ENCODE measurements at places on chromosomes 13 and 19.

DNA sequence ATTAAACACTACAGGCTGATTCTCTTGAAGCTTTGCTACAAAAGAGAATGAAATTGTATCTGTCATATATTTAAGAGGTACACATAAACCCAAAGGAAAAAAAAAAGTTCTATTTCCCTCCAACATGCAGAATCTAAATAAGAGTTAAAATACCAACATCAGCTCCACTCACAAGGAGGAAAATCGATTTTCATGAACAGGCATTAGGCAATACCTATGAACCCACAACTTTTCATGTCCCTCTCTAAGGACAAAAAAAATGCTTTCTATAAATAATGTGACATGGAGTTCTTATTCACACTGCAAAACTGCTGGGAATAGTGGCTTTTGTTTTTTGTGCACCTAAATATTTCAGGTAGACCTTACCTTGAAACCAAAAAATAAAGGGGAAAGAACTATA is 192.5 kb downstream of the KLF12 start:
- DNase-seq = no peak

DNA sequence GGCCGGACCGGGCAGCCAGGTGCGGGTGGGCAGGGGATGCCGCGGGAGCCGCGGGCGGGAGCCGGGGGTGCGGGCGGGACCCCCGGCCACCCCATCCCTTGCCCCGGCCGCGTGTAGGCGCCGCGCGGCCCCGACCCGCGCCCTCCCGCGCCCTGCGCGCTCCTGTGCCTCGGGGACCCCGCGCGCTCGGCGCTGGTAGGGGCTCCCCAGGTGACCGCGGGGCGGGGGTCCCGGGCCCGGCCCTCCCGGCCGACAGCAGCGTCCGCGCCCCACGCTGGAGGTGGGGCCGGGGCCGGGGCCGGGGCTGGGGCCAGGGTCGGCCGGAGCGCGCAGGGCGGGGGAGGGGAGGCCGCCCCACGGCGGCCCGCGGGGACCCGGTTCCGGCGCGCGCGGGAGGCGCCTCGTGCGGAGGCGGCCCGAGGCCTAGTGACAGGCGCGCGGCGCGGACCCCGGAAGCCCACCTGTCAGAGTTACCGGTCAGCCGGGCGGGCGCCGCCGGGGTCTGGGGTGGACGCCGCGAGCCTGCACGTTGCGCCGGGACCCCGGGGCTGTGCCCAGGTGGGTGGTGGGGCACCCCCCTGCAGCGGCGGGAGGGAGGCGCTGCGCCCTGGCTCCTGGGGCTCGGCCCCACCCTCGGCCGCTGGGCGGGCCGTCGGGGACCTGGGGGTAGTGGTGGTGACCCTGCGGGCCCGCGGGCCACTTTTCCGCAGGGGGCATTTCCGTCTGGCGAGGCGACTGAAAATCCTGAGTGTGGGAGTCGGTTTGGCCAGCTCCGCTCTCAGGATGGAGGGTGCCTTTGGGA is 518 bp downstream of the TFDP1 start:
- no peak for DNase-seq

DNA sequence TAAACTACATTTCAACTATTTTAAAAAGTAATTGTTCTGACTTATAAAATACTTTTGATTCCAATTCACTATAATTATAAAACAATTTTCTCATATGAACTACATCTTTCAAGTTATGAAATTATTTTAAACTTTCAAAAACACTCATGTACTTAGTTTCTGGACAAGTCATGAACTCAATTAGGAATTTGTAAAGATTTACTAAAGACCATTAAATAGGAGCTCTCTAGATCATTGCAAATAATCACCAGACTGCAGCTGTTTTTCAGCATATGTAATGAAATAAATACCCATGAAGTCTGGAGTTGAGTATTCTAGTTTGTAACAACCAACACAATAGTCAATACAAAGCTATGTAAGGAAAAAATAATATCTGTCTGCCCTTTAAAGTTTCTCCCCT is 605.1 kb upstream of the MIR17HG start:
- no peak for DNase-seq

DNA sequence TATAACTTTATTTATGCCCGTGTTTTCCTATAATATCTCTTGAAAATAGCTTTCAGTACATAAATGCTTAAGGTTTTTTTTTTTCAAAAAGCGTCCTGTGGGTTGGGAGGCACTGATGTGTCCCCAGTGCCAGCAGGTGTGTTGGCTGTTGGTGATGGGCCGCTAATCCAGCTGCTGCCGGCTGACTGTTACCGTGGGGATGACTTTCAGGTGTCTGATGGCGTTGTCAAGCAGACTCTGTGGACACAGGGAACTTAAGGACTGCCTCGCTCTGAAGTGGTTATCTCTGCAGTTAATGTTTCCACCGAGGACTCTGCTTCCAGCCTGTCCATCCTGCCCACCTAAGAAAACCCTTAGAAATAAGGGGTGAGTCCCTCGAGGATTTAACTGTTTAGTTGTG is 94.5 kb downstream of the ANKRD10 start:
- no peak for DNase-seq

- DNase-seq = no peak
Observed at GRCh38 chr13:79194727-79195126, 211.3 kb downstream of the RBM26 start.

DNA sequence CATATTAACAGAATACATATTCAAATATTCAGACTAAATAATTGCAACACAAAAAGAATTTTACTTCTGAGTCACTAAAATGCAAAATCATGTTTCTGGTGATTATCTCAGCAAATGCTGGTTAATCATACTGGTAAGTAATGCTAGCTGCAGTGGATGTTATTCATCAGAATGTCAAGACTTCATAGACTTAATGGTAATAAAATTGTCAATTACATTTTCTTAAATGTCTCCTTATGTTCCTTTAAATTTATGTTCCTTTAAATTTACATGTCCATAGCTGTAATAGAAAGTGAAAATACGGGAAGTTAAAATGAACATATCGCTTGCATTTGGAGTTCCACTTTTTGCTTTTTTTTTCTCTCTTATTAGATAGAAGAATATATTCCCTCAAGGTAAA is 853.0 kb downstream of the SLITRK6 start:
- no peak for DNase-seq

- DNase-seq = no peak
Observed at GRCh38 chr19:42042455-42043170, 27.4 kb downstream of the GRIK5 start.

- no peak for DNase-seq
Observed at GRCh38 chr13:33034882-33035520, 18.8 kb downstream of the KL start.

DNA sequence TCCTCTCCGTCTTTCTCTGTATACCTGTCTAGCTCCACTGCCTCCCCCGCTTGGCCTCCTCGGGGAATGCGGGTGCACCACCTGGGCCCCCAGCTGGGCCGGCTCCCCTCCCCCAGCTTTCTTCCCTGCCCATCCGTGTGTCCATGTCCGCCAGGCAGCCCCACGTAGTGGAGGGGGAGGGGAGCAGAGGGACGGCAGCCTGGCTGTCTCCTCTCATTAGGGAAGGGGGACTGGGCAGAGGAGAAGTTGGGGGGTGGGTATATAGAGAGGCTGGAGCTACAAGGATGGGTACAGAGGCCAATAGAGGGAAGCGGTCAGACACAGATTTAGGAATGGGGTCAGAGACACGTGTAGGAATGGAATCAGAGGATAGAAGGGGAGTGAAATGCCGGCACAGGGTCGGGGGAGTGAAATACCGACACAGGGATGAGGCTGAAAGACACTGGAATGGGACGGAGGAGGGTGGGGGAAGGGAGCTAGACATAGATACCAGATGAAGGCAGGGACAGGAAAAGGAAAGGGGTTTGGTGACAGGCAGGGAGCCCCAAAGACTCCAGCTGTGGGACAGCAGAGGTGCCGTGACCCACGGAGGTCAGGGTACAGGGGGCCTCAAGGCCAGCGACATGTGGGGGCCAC is 2.8 kb downstream of the NECTIN2 start:
- no peak for DNase-seq

GRCh38 chr19:45938733-45939319 is 24.2 kb upstream of the NANOS2 start:
- no peak for DNase-seq

GRCh38 chr19:18225702-18226468 is at the start of gene PDE4C:
Gene PDE4C, minus strand, starts transcription at chr19:18226438. Its CDS starts 23 bp downstream, at chr19:18226415.
- DNase-seq = no peak

- no peak for DNase-seq
Observed at GRCh38 chr19:17943274-17944221, 10.7 kb downstream of the CCDC124 start.

DNA sequence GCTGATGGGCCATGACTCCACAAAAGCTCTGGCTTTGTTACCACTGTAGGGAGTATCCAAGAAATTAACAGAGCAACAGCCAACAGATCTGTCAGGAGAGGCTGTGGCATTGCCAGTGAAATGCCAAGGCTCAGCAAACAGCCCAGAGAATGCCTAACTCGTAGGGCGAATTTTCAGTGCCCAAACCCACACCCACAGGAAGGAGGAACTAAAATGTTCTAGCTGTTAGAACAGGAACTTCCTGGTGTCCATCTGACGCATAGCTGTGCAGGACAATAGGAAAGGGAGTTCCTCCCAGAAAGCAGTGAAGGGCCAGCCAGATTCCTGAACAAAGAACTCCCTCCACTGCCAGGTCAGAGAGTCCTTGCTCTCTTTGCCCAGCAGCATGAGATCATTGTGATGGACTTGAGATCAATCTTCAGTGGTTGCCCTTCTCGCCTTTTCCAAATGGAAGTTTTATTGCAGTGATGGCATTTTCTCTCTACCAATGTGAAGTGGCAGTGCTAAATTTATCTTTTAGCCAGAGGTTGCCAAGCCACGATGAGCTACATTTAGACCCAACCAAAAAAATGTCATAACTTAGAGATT is 224.2 kb upstream of the STARD13 start:
- DNase-seq = no peak

- no peak for DNase-seq
Observed at GRCh38 chr13:90201676-90202460, 1145.6 kb upstream of the MIR17HG start.

- DNase-seq = no peak
Observed at GRCh38 chr13:108561149-108561548, 68.3 kb upstream of the MYO16 start.

- no peak for DNase-seq
Observed at GRCh38 chr13:33512880-33513554, 227.5 kb upstream of the STARD13 start.

- DNase-seq = no peak
Observed at GRCh38 chr13:100365680-100366079, 222.9 kb downstream of the GGACT start.

- DNase-seq = no peak
Observed at GRCh38 chr19:17721111-17721628, 1.9 kb downstream of the MAP1S start.

GRCh38 chr19:43957891-43958290 is 6.9 kb downstream of the ZNF221 start:
- DNase-seq = no peak

GRCh38 chr19:54608792-54609191 is 15.4 kb downstream of the LILRA1 start:
- no peak for DNase-seq

- DNase-seq = no peak
Observed at GRCh38 chr13:39036212-39036611, 1.7 kb downstream of the PROSER1 start.

DNA sequence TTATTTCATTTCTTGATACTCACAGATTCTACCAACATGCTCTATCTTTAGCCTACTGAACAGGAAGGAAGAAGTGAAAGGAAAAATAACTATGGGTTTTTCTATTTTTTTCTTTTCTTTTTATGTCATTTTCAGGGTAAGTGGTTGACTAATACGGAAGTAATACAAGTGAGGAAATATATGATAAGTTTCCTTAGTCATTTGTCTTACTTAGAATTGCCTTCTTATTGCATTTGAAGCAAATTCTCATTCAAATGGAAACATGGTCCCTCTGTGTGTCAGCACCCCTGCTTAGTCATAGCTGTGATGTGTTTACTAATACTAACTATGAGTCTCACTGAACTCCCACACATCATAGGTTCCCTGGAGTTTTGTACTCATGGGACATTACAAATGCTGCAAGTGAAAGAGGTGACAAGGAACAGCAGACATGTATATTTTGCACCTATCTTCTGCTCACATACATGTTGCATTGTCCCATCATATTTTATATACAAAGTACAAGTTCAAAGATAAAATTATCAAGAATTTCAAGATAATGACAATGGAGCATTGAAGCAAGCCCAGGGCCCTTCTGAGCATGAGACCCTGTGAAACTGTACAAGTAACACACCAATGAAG is 60.1 kb downstream of the DCT start:
- no peak for DNase-seq

GRCh38 chr19:51240866-51241265 is 10.0 kb upstream of the SIGLECL1 start:
- DNase-seq = no peak

- no peak for DNase-seq
Observed at GRCh38 chr13:112722433-112723263, 32.8 kb downstream of the ATP11A start.
